DMS79 (cell line): ENCODE measurements at places on chromosomes 7 and 10.

DNA sequence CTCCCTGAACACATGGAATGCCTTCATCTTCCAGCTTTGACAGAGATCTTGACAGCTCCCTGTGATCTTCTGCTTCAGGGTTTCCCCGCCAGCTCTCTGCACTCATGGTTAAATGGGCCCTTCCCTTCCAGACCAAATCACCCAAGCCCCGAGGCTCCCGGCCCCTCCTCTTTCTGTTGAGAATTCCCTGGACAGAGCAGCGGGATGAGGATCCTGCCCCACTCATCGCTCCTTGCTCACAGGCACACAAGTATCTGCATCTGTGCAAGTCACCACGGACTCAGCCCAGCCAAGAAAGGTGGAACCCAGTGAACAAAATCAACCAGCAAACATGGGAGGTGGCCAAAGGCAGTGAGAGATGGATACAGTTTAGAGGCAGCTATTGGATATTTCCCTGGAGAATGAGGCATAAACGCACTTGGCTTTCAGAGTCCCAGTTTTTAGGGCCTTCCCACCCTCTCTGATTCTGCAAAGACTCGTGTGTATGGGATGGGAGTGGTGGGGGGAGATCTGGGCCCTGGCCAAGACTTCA is 37.7 kb upstream of the CXCL12 start:
- no peak for DNase-seq

DNA sequence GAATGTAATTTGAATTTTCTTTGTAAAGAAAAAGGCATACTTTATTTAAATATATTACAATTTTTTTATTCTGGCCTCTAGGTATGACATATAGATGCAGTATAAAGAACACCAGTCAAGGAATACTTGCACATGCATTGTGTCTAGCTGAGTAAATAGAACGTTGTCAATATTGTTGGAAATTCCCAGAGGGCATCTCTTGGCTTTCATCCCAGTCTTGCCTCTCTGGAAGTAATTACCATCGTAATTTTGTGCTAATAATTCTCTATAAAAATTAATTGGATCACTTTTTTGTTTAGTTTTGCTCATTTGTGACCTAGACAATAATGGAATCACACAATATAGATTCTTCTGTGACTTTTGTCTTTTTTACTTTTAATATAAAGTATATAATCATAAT is 1052.3 kb upstream of the CELF2 start:
- no peak for DNase-seq

GRCh38 chr7:84142726-84143125 is 51.9 kb downstream of the SEMA3A start:
- DNase-seq: no peak

GRCh38 chr10:31522820-31523219 is 203.8 kb downstream of the ZEB1 start:
- no peak for DNase-seq

- DNase-seq: no peak
Measured at GRCh38 chr10:26804418-26805393, 56.1 kb downstream of the ABI1 start.
